Kidney capillary endothelial cell (primary cell): ENCODE measurements at places on chromosomes 7 and 10.

DNA sequence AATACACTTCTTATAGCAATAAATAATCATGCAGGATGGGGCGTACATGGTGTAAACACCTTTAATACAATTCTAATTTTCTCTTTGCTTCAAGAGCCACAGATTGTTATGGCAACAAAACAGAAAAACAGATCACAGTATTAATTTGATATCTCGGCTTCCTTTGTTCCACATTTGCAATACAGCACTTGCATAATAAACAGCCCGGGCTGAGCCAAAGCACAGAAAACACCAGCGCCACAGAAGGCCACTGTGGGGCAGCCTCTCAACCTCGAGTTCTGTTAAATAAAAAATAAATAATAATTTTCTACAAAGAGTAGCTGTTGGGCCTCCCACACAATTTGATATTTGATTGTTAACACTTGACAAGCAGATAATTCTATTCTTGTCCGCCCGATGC, 255.9 kb downstream of the USP6NL start:
- DNase-seq = no peak

DNA sequence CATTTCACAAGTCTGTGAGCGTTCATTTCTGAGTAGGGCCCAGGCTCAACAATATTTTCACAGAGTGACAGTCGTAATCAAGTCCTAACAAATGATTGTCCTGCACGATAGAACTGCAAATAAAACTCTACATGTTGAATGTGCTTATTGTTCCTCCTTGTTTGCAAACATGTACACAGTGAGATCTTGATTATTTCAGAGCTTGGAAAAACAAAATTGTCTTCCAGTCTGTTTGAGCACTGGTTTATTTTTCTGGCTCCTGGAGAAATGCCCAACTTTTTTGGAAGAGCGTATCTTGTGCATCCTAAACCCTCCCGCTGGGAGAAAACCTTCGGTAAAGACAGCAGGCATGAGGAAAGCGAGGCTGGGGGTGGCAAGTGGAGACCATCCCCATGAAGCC, 91.1 kb downstream of the TEX36 start:
- no peak for DNase-seq

DNA sequence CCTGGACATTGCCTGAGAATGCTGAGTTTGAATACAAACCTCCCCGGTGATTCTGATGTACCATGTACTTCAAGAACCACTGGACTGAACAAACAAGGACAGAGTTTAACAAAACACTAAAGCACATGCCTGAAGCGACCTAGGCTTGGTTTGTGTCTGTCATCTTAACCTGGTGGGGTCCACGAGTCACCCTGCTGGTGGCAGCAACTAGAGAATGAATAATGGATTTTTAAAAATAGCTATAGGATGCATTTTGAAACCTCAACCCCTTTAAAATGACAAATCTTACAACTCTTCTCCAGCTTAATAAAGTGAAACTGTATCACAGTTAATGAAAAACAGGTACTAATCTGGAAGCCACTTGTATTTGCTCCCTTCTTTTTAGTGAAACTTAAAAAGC, 25.2 kb downstream of the CDHR3 start:
- DNase-seq = no peak

DNA sequence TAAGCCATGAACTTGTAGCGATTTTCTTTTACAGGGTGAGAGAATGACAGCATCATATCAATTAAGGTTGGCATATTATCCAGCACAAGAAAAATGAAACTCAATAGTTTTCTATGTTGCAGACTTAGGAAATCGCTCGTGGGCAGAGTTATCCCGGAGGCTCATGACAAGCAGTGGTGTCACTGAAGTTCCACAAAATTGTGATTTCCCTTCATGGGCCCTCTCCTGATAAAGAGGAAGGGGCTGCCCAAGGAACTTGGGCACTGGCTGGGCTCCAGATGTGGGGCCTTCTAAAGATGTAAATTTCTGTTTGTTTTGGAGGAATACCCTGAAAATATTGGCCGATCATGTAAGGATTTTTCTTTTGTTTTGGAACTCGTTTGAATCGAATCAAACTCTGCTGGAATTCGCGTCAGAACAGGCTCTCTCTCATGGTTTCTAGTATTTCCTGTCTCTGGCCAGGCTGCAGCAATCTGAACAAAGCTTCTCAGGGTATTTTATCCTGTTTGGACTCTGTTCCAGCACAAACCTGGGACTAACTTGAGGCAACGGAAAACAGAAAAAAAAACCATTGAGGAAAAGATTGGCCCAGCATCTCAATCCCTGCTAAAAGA, 340.6 kb upstream of the NRP1 start:
- no peak for DNase-seq

GRCh38 chr10:24446739-24447138, 237.8 kb downstream of the KIAA1217 start:
- no peak for DNase-seq

DNA sequence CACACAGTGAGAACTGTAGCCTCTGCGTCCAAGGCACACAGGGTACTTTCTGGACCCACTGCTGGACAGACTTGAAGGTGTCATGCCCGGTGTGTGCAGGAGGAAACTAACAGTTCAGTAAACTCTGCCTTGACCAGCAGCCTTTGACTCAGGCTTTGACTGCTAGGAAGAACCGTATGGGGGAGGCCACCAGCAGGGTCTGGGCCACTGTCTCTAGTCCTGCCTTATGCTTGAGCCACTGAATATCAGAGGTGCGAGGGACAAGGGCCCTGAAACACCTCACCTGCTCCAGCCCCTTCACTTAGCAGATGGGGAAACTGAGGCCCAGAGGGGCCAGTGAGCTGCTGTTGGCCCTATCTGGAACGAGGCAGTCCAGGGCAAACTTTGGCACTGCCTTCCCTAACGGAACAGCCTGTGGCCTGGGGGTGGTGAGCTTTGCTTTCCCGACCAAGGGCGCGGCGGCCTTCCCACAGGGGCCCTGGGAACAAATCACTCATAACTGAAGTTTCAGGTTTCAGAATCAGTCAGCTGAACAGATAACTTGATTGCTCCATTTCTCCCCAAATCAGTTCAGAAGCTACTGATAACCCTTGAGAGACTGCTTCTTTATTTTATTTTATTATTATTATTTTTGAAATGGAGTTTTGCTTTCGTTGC, 130.0 kb downstream of the FAM53B start:
- no peak for DNase-seq

DNA sequence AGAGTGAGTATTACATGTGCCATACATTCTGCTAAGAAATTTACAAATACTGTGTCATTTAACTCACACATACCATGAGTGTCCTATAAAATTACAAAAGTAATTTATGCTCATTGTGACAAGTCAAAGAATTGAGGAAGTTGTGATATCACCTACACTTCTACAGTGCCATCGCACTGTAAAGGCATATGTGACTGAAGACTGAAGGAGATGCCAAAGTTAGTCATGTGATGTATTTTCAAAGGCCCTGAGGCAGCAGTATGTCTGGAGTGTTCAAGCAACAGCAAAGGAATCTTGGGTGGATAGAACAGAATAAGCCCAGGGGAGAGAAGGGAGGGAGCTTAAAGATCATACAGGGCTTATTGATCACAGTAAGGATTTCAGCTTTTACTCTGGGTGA, 176.8 kb downstream of the WNT2 start:
- DNase-seq = no peak
